ENCODE measurements at places on chromosomes 11 and 22.

- peak; percentile 59 for DNase-seq
Measured at GRCh38 chr11:19447150-19447566, 206.4 kb upstream of the E2F8 start.

GRCh38 chr11:106217456-106217855 lies 140.0 kb downstream of the AASDHPPT start:
- no peak for DNase-seq

DNA sequence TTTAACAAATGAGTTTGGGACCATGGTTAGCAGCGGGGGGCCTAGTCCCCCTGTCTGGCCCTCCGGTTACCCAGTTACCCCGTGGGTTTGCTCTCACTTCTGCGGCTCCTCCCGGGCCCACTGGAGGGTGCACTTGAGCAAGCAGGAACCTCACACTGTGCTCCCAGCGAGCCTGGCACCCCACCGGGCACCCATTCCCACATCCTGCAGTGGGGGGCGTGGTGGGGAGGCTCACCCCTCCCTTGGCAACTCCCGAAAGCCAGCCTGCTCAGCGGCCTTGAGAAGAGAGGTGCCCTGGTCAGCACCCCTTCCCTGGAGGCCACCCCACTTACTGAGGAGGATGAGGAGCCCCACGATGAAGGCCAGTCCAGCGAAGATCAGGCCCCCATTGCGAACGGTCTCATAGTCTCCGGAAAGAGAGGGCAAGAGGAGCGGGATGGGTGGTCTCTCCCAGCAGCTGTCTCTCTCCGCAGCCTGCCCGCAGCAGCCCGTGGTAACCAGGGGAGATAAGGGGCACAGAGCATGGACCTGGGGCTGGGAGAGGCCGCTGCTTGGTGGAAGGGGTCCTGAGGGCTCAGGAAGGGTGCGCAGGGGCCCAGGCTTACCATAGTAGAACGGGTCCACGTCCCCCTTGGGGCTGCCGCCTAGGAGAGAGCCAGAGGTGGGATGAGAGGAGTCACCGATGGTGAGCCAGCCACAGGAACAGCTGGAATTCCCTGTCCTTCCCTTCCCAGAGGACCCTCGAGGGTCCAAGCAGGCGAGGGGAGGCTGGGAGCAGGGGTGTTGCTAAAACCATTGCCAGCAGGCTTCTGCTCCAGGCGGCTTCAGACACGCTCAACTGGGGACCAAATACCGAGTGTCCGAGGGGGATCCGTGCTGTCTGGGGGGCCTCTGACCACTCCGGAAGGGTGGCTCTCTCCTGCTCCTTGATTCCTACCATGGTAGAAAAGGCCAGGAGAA lies 2.2 kb downstream of the FXYD2 start:
- peak; percentile 36 for DNase-seq

DNA sequence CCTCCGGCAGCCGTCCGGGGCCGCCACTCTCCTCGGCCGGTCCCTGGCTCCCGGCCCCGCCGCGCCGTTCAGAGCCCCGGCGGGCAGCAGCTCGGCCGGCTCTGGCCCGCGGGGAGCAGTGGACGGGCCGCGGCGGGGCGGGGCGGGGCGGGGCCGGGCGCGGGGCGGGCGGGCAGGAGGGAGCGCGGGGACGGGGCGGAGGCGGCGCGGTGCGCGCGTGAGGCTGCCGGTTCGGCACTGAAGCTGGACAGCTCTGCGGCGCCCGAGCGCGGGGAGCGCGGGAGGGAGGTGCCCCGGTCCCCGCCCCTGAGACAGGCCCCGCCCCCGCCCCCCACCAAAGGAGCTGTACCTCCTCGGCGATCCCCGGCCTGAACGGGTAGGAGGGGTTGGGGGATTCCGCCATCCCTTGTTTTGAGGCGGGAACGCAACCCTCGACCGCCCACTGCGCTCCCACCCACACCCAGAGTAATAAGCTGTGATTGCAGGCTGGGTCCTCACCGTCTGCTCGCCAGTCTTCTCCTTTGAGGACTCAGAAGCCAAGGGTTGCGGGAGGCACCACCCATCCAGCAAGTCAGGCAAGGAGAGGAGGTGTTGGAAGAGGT lies at the start of gene DRD2:
TSS of gene DRD2 (minus strand) at position 239 of the 602 bp plus-strand sequence. CDS start 50,747 bp downstream, outside the sequence.
- peak; percentile 68 for DNase-seq

DNA sequence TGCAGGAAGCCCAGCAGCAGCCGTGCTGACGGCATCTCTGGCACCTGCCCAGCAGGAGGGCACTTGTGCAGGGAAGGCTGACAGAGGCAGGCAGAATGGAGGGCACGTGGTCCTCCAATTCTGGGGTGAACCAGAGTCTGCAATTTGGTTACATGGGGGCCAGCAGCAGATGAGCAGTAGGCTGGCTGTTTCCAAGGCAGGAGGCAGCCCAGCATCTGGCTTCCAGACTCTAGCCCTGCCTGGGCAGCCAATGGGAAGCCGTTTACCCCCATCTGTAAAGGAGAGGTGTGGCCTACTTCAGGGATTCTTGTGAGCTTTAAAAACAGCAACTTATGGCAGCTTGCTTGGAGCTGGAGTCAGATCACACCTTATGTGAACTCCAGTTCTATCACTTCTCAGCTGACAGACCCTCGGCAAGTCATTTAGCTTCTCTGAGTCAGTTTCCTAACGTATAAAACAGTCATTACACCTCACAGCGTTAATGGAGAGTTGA lies 27.9 kb upstream of the RASL10A start:
- peak; percentile 30 for DNase-seq

DNA sequence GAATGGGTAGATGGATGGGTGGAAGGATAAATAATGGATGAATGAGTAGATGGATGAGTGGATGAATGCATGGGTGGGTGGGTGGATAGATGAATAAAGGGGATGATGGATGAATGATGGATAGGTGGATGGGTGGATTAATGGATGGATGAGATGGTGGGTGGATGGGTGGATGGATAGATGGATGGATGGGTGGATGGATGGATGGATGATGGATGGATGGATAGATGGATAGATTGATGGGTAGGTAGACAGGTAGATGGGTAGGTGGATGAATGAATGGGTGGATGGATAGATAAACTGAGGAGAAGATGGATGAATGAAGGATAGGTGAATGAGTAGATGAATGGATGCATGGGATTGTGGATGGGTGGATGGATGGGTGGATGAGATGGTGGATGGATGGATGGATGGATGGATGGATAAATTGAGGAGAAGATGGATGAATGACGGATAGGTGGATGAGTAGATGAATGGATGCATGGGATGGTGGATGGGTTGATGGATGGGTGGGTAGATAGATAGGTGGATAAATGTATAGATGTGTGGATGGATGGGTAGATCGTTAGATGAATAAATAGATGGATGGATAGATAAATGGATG lies 331.3 kb downstream of the MN1 start:
- no peak for DNase-seq

All from urothelium cell line (cell line).